Stimulated activated CD4-positive, alpha-beta T cell treated with anti-CD3 and anti-CD28 coated beads, Interleukin-4, amount 100 ng/mL, for 4 hours (primary cell): ENCODE measurements at places on chromosomes 16 and 17.

DNA sequence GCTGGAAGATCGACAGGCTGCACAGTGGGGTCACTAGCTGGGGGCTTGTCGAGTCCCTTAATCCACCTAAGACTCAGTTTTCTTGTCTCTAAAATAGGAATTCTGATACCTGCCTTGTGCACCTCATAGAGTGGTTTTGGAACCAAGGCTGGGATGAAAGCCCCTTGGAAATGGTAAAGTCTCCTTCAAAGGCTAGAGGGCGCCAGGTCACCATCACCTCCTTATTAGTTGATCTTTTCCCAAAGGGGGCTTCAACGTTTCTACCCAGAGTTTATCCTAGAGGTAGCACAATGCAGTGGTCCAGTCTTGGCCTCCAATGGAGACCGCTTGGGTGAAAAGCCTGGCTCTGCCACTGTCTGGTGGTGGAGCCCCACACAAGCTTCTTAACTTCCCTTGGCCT is 158.2 kb downstream of the AIPL1 start:
- no peak for DNase-seq

GRCh38 chr17:19706791-19707727 is 9.3 kb downstream of the SLC47A2 start:
- no peak for DNase-seq

DNA sequence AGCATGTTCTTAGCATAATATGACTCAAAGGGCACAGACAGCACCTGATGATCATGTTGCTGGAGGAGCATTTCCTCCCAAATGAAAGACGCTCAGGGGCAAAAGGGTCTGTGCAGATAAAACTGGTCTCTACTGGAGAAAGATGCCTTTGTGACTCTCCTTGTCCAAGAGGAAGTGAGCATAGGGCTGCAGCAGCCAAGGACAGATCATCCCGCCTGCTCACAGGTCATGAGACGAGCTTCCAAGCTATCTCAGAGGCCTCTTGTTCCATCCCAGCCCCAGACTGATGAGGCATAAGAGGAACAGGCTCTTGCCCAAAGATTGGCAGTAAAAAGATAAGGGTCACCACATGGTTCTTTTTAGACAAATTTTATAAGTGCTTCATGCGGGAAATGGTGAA is 141.8 kb downstream of the KATNIP start:
- DNase-seq = no peak

DNA sequence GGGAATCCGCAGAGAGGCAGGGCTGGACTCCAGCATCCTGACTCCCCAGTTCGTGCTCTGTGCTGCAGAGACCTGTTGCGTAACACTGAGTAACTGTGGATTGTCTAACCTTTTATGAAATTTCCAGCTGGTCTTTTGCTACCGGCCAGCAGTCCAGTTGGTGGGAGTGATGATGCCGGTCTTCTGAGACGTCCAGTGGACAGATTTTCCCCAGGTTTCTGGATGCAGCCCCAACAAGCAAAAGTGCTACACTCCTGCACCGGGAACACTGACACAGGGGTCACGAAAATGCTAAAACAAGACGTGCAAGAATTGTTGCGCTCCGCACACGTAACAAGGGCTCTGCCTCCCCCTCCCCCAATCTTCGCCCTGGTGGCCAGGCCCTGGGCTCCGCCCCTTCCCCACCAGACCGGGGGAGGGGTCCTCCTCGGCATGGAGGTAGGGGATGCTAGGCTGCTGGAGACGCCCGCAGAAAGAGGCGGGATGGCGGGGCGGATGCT is 701 bp upstream of the MRC2 start:
- no peak for DNase-seq

DNA sequence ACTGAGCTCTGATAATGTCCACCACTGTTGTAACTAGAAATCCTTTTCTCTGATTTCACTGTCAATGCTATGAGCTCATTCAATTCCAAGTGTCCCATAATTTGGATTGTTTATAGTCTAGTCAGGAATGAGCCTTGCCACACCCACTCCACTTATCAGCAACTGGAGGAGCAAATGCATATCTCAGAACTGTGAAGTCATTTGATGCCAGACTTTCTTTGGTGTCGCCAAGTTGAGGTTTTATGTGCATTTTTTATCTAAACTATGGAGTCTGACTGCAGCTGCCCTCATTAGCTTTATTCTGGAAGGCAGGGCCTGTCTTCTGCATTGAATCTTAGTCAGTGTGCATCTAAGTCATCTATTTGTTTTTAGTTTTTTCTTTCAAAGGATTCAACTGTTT is 361.3 kb downstream of the PMP22 start:
- no peak for DNase-seq

DNA sequence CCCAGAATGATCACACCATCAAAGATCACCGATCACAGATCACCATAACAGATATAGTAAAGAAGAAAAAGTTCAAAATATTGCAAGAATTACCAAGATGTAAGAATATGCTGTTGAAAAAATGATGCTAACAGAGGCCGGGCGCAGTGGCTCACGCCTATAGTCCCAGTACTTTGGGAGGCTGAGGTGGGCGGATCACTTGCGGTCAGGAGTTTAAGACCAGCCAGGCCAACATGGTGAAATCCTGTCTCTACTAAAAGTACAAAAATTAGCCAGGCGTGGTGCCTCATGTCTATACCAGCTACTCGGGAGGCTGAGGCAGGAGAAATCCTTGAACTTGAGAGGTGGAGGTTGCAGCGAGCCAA is 53.2 kb downstream of the CPPED1 start:
- no peak for DNase-seq

GRCh38 chr17:16288860-16289571 is 64.3 kb downstream of the CENPV start:
- DNase-seq = no peak

DNA sequence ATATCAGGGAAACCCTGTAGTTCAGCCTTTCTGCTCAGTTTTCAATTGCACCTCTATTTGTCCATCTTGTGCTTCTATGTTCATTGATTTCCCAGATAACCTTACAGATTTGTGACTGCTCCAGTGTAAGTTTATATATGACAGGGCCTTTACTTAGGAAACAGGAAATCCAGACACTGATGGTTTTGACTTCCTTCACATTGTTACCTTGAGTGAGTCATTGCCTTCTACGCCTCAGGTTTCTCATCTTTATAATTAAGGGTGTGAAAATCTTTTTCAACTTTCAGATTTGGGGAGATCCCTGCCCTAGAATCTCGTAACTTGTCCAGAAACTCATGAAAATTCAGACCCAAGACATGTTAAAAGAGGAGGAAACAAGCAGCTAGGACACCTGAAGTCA is 342.4 kb upstream of the TBX2 start:
- no peak for DNase-seq

DNA sequence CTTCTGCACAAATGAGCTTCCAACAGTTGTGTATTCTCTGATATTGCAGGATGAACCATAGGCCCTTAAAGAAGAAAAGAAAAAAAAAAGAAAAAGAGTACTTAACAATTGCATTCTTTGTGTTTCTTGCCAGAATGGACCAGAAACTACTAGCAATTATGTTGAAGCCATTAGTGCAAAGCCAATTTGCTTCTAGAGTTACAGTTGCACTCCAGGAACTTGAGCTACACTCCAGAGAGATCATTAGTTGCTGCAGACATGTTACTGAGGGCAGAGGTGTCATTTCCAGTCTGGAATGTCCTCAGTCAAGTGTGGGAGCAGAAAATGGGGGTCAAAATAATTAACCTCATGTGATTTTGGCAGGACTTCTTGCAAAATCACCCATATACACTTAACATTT is 85.6 kb upstream of the CCL2 start:
- DNase-seq = no peak

DNA sequence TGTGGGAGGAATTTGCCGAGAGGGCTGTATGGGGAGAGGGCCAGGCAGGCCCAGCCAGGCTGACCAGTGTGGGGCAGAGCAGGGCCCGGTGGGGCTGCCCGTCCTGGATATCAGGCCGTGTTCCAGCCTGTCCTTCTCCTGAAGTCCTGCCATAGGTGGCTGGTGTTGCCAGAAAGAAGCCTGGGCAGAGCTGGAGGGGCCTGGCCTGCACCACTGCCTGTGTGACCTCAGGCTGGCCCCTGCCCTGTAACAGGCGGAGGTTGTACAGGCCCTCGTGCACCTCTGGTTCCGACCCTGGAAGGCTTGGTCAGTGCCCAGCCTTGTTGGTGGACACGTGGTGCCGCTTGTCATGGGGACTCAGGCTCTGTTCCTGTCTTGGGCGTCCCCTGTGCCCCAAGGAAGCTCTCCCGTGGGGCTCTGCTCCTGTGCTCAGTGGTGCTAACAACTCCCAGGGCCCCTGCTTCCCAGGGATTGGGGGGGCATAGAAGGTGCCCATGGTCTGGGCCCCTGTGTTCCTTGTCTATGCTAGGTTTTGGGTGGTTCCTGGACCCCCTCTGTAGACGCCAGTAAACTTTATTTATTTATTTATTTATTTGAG is 33.3 kb downstream of the ADCY7 start:
- no peak for DNase-seq

GRCh38 chr17:33056399-33057146 is 64.9 kb downstream of the SPACA3 start:
- no peak for DNase-seq

DNA sequence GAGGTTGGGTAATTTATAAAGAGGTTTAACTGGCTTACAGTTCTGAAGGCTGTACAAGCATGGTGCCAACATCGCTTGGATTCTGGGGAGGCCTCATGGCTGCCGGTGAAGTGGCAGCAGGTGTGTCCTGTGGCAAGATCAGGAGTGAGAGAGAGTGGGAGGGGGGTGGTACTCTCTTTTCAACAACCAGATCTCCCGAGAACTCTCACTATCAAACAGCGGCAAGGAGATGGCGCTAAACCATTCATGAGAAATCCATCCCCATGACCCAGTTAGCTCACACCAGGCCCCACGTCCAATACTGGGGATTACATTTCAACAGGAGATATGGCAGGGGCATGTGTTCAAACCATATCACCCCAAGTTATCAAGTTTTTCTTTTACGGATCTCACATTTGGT is 44.0 kb upstream of the CBX4 start:
- no peak for DNase-seq

DNA sequence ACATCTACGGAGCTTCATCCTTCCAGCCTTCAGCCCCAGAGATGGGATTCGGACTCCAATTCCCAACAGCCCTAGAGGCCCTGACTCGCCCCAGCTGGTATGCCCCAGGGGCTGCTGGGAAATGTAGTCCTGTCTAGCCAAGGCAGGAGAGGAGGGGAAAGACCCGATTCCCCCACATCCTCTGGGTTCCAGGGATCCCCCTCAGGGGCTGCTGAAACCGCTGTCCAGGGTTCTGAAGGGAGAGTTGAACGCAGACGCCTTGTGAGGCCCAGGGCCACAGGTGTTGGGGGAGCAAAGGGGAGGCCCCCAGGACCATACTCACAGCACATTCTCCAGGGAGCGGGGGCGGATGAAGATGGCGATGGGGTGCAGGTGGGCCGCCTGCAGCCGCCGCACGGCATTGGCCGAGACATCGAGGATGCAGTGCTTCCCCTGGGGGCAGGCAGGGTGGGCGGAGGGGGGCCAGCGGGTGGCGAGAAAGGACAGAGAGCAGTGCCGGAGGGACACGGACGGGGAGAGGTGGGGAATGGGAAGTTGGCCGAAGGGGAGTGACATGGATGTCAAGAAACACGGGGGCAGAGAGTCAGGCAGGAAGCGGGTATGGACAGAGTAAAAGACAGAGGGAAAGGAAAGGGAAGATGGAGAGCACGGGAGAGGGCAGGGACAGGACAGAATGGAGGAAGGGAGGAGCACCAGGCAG is 12.6 kb upstream of the ASGR1 start:
- no peak for DNase-seq

GRCh38 chr16:29315046-29315445 is 91.5 kb downstream of the NPIPB11 start:
- no peak for DNase-seq

- no peak for DNase-seq
These were observed 31.6 kb downstream of the TEKT3 start for GRCh38 chr17:15309793-15310192.

GRCh38 chr16:869823-870641 is 69.5 kb upstream of the GNG13 start:
- no peak for DNase-seq

GRCh38 chr17:74442670-74443515 is 11.0 kb downstream of the GPRC5C start:
- DNase-seq = no peak

DNA sequence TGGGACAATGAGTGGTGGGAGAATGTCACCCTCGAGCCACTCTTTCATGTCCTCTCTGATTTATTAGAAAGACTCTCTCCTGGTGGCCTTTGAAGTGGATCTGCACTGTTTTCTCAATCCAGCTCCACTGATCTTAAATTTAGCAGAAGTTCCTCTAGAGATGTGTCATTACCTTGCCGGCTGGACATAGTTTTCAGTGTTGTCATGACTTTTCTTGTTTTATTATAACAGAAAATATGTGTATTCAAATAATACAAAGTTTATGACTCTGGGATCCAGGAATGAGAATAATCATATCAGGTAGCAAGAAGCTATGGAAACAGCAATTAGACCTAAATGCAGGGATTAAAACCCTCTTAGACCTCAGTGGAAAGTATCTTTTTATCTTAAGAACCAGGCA is 247.5 kb upstream of the ELAC2 start:
- no peak for DNase-seq

DNA sequence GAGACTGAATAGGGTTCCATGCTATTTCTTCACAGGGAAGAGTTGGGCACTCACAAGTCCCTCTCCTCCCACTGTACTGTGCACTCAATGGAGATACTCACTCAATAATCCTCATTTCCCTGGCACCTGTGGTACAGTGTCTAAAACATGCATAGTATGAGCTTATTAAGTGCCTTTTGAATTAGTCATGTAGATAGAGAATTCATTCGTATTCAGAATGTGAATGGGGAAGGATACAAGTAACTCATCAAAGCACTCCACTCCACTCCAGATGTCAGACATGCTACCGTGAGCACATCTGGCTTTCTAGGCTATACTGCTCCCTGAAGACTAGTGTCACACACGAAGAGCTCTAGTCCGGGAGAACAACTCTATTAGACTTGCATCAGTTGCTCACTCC is 6.3 kb downstream of the C17orf75 start:
- DNase-seq = no peak

DNA sequence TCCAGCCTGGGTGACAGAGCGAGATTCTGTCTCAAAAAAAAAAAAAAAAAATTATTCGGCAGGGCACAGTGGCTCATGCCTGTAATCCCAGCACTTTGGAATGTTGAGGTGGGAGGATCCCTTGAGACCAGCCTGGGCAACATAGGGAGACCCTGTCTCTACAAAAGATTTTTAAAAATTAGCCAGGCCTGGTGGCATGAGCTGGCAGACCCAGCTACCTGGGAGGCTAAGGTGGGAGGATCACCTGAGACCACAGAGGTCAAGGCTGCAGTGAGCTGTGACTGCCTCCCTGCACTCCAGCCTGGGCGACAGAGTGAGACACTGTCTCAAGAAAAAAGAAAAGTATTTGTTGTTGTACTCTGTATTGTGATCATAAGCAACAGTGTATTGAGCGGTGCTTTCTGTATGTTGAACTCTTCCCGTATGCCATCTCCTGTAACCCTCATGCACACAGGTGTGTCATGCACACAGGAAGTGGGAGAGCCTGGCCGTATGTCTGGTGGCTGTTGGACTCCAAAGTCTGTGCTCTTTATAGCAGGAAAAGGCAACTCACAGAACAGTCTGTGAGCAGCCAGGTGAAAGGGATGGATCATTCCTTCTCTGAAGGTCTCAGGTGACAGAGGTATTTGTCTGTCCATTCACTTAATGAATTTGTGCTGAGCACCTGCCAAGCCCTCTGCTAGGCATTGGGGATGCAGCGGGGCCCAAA is 17.1 kb downstream of the CDH1 start:
- no peak for DNase-seq
